ENCODE measurements at places on chromosomes 13 and 19. TPM values are rescaled to one million over a fixed set of nuclear protein-coding genes. Genes with fewer than 3 reads are reported as not detected.
A peak's percentile ranks its signal among the peaks of the same experiment; 100 is the strongest.

GRCh38 chr19:30529876-30530275 lies 157.7 kb downstream of the ZNF536 start:
- DNase-seq, result no peak

DNA sequence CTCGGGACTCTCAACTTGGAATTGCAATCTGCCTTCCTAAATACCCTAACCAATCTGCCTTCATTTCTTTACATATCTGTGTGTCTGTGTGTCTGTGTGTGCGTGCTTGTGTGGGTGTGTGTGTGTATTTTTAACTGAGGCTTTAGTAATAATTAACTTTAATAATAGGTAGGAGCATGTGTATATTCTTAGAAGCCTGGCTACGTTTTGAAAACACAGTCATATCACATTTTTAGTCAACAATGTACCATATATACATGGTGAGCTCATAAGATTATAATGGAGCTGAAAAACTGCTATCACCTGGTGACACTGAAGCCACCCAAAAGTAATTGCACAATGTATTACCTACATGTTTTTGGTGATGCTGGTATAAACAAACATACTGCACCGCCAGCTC lies 65.4 kb upstream of the ATXN8OS start:
- no peak for DNase-seq

DNA sequence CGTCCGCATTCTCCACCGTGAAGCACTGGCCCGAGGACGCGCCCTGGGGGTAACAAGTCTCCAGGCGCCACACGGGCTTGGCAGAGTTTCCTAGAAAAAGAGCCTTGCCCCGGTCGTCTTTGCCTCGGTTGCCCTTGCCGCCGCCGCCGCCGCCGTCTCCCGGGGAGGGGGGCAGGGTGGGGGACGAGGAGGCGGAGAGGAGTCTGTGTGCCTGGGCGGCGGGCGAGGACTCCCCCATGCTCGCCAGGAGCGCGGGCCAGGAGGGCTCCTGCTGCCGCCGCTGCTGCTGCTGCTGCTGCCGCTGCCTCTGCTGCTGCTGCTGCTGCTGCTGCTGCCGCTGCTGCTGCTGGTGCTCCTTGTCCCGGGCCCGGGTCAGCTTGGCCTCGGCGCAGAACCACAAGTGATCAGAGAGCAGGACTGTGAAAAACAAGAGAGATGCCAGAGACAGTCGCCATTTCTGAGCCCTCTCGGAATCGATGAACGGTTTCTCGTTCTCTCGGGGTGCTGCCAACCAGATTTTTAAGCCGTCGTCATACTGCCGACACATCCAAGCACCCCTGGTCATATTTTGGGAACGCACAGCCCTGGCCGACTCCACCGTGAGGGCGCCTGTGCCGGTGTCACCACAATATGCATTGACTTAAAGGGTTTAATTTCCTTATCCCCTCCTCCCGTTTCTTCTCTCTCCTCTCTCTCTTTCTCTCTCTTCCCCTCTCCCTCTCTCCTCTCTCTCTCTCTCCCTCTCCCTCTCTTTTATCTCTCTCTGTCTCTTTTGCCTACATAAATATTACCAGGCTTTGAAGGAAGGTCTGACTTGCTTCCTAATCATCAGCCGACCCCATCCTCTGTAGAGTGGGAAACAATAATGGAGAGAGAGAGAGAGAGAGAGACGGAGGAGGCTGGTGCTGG lies 349.1 kb downstream of the LIG4 start:
- DNase-seq, result no peak

DNA sequence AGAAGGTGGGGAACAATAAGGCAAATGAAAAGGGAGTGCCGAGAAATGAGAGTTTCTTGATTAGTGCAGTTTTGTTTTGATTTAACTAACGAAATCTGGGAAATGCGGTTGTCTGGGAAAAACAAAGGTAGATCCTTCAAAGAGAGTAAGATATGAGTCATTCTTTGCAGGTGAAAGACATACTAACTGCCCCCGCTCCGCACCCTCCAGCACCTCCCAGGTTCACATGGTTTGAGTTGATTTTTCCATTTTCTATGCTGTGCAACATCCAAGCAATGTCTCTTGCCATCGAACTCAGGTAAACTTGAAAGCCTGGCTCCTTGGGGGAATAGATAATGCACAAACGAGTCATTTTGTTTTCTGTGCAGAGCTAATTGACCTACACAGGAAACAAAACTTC lies 84.1 kb upstream of the KLF12 start:
- DNase-seq, result no peak

DNA sequence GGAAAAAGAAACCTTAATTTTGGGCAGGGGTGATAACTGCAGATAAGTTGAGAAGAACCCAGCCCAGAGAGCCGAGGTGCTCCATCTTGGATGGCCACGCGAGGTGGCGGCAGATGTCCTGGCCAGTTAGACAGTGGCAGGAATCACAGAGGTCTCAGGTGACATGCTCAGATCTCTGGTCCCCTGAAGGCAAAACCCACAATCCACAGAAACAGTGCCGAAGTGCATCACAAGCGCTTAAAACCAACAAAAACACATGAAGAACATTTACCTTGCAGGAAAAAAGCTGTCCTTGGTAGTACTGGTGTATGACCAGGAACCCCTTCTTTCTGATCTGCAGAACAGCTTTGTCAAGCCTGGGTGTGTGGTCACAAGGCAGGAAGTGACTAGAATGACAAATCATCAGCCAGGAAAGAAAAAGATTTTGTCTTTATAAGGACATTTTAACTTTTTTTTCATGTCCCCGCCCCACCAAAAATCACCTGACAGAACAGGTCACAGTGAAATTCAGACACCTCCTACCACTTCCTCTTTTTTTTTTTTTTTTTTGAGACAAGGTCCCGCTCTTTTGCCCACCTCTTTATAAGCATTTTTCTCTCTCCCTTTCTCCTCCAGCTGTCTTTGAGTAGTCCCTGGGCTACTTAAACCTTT lies at the start of gene LCP1:
Gene LCP1, minus strand, starts transcription at position 338 of the 651 bp plus-strand sequence. CDS start 22,515 bp downstream, outside the sequence.
- DNase-seq, result no peak

DNA sequence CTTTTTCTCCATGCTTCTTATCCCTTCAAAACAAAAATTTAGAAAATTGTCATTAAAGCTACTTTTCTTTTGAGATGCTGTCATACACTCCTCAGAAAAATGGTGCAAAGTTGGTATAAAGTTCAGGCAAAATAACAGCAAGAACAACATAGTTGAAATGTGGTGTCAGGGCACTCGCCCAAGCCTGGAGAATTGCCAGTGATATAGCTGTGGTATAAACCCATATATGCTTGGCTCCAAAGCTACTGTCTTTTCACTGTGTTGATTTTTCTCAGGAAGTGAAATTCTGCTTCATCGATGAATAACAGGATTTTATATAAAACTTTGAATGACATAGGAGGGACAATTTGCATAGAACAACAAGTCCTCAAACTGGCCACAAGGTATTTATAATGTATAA lies 2532.9 kb downstream of the PCDH9 start:
- no peak for DNase-seq

- no peak for DNase-seq
These were observed 328.7 kb upstream of the EDNRB start for GRCh38 chr13:78247362-78247761.

DNA sequence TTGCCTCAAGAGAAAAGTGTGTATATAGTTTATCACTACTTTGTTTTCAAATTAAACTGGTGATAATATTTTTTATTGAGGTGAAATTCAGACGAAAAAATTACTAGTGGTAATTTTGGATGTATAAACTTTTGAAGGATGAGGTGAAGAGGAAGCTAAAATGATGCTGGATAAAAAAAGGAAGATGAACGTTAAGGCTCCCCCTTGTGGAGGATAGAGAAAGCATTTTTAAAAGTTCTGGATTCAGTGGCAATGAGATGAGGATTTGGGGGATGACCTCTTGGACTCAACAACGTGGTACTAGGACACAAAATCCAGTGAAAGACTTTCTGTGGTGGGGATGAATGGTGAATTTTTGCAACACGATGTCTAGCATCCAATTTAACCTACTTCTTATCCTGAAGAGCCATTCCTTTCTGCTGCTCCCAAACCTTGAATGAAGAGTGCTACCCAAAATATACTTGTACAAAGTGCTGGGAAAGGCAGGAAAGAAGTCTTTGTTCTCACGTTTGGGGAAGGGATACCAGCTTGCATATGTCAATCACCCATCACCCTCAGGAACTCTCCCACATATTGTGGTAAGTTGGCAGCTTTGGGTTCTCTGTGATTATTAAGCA lies 7.3 kb upstream of the SIGLEC5 start:
- peak; percentile 13 for DNase-seq

DNA sequence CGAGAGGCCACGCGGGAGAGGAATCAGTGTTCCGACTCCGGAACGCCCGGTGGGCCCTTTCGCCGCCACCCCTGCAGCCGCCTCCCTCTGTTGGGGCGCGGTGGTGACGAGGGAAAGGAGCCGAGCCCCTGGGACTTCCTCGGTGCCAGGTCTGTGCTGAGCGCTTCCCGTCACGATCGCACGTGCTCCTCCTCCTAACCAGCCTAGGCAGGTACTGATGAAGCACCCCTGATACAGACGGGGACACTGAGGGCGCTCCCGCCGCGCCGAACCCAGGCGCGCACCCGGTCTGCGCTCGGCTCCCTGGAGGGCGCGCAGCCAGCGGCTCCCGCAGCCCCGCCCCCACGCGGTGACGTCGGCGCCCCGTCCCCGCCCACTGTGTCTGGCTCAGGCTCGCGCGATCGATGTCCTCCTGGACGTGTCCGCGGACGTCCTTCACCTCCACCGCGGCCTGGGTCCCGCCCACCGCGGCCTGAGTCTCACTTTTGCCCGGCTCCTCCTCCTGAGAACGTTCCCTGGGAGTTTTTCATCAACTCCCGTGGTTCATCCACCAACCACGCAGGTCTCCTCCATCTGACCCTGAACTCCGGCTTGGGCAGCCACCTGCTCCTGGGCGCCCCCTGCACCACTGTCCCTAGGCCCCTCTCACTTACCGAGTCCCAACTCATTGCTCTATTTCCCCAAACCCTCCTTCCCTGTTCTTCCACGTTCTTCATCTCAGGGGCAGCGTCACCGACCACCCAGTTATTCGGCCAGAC lies 2.6 kb upstream of the KLK15 start:
- DNase-seq, result peak; percentile 28

DNA sequence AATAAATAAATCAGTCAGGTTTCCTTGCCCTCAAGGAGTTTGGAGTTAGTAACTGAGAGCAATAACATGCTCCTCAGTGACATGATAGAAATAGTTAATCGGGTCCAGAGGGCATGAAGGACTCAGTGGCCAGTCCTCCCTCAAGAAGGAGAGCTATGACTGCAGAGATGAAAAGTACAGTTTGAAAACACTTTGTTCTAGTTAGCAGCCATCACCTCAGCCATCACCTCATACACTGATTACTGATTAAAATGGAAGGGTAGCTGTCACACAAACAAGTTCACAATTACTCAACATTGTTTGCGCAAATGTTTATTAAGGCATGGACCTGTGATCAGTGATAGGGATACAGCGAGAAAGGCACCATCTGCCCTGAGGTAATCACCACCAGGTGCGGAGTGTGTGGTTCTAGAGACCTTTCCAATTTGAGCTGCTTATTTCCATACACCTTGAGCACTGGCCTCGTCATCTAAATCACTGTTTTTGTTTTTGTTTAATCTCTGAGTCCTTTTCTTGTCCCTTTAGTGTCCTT lies 85.3 kb upstream of the RAP2A start:
- no peak for DNase-seq

DNA sequence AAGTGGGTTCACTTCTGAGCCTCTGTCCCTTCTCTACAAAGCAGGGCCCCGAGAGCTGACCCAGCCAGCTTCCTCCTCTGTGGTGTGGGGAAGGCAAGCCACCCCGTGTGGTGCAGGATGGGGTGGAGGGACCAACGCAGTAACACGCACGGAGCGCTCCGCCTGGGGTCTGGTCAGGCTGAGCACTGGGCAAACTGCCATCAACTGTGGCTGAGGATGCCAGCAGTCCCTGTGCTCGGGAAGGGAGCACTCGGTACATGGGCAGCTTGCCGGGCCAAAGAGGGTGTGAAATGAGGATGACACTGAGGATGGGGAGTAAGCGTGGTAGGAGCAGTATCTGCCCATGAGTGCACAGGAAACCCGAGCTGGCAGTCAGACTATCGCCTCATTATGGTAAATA lies 7.6 kb upstream of the GMIP start:
- DNase-seq, result no peak

GRCh38 chr13:50995854-50996253 lies 86.3 kb downstream of the RNASEH2B start:
- no peak for DNase-seq

DNA sequence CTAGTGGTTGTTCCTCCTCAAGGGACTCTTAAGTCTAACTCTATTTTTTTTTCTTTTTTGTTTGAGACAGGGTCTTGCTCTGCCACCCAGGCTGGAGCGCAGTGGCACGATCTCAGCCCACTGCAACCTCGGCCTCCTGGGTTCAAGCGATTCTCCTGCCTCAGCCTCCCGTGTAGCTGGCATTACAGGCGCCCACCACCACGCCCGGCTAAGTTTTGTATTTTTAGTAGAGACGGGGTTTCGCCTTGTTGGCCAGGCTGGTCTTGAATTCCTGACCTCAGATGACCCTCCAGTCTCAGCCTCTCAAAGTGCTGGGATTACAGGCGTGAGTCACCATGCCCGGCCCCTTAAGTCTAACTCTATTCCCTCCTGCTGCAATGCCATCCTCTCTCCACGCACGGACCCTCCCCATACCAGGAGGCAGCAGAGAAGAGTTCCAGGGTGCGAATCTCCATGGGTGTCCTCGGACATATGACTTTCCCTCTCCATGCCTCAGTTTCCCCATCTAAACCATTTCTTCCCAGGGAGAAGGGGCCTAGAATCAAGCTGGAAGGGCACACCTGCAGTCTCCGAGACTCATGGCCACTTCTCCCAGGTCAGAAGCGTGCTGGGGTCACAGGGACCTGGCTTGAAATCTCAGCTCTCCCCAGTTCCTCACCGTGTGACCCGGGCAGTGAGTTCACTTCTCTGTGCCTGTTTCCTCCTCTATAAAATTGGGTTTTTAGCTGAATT lies 6.0 kb upstream of the BCL3 start:
- peak; percentile 77 for DNase-seq

DNA sequence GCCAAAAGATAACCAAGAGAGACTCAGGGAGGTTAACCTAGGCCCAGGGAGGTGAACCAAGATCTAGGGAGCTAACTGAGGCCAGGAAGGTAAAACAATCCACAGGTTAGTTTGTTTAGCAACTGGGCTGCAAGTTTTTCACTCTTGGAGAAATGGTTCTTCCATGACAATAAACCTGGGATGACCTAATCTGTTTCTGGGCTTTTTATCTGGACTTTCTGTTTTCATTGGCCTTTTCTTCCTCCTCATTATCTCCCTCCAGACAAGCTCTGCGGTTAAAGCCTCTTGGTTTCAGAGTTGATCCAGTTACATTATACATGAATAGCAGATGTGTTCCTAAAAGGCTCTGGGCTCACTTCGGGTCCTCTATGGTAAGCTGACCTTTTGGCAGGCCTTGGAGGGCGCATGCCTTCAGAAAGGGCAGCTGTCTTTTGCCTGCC lies 44.2 kb downstream of the PCDH8 start:
- DNase-seq, result no peak

GRCh38 chr13:37945651-37946575 lies 76.3 kb upstream of the TRPC4 start:
- DNase-seq, result no peak

Gene KRTDAP
- not detected for total RNA-seq

Gene MEIS3
- total RNA-seq, result 6.7 TPM

Gene TMEM143
- total RNA-seq, result 7.3 TPM

Gene KLK4
- total RNA-seq, result not detected

Gene SLC15A1
- not detected for total RNA-seq

Gene FSD1
- 11.7 TPM for total RNA-seq

Gene KCNK6
- total RNA-seq, result 4.4 TPM

Gene VSTM1
- not detected for total RNA-seq

Gene FUT2
- not detected for total RNA-seq

Gene MBD3
- total RNA-seq, result 174 TPM

Gene GARIN5A
- total RNA-seq, result 0.23 TPM

Data from LHCN-M2 (cell line).